ENCODE measurements at places on chromosomes 7 and 10.

- peak; percentile 54 for DNase-seq
Observed at GRCh38 chr10:52308251-52309031, 5.6 kb upstream of the DKK1 start.

DNA sequence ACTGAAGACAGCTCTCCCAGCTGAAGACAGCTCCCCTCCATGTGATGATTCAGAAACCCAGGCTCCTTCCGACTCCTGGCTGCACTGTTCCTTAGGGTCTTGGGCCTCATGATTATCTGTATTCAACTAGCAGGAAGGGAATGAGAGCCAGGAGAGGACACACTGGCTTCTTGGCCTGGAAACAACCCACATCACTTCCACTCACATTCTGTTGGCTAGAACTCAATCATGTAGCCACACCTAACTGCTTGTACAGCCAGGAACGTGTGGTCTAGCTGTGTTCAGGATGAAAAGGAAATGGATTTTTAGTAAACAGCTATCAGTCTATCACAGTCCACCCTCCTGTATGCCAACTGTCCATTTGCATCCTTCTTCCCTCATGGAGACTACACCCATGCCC lies 30.5 kb upstream of the XPNPEP1 start:
- no peak for DNase-seq

DNA sequence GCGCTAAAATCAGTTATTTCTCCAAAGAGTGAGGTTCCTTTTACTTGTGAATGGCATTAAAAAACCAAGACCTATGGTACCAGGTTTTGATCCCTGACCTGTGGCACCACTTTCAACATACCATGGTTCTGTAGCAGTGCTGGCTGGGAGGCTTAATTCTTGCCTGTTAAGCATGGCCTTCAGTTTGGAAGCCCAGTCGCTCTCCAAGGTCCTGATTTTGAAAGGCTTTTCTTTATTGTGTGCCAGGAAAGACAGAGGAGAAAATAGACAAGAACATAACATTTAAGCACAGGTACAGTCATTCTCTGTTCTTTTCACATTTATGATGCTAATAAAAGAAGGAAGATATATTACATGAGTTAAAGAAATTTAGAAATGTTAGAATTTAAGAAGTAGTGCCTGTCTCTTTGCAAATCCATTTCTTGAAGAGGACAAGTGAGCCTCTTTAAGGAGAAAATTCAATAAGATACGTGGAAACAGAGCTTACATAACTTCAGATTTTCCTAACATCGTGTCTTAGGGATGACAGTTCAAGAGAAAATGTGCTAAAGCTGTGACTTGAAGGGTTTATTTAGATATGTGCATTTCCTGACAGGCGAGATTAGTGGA lies 357.6 kb downstream of the DPP6 start:
- peak; percentile 32 for DNase-seq

- no peak for DNase-seq
Observed at GRCh38 chr10:71433768-71434744, 37.3 kb downstream of the CDH23 start.

All from RPMI7951 (cell line).